ENCODE measurements at places on chromosomes 3 and 15. TPM values are rescaled to one million over a fixed set of nuclear protein-coding genes. Genes with fewer than 3 reads are reported as not detected.

The ARNT2 gene
- 2.8 TPM for total RNA-seq

DNA sequence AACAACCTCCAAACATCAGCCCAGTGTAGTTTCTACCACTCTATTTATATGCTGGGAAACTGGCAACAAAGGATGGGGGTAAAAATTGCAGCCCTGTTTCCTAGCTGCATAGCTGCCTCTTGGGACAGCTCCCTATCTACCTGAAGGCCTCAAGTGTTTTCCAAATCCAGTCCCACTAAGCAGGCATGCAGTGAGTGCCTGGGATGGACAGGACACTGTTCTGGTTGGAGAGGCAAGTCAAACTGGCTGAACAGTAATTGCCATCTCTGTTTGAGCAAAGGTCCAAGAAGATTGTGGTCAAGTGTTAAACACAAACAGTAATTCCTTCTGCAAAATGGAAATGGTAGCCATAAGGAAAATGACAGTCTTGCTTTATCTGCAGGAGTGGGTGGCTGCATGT, 125.4 kb downstream of the FMN1 start:
- no peak for DNase-seq

GRCh38 chr15:36756707-36757106, 177.3 kb downstream of the CDIN1 start:
- no peak for DNase-seq

The SLC35G2 gene
- total RNA-seq = 7.1 TPM

Data from skin of body (tissue), 3 donors.